A549 treated with dexamethasone at 1 μM for 4 hours (cell line): ENCODE measurements at places on chromosomes 3 and 15. TPM values are rescaled to one million over a fixed set of nuclear protein-coding genes. Genes with fewer than 3 reads are reported as not detected.

CLDN18 gene
- total RNA-seq: not detected in 5 replicates

RARRES1 gene
- 7.3 to 12.3 TPM (median 8.8 TPM) in 5 replicates for total RNA-seq

GREM1 gene
- 2.3 to 5.9 TPM (median 3.8 TPM) in 5 replicates for total RNA-seq

POLG gene
- total RNA-seq: 40.7 to 59.3 TPM (median 54.6 TPM) in 5 replicates

NTRK3 gene
- total RNA-seq: 16.4 to 27.2 TPM (median 22.9 TPM) in 5 replicates

IMPG2 gene
- 0.01 TPM in 3 of 5 replicates, not detected in the others for total RNA-seq

TMEM207 gene
- total RNA-seq: not detected in 5 replicates

USP13 gene
- total RNA-seq: 8.9 to 13.0 TPM (median 11.9 TPM) in 5 replicates

CISH gene
- 0.53 to 0.76 TPM (median 0.61 TPM) in 5 replicates for total RNA-seq

MYL3 gene
- 0.15 to 0.16 TPM in 2 of 5 replicates, not detected in the others for total RNA-seq

FAM107A gene
- total RNA-seq: 0.37 to 0.54 TPM (median 0.46 TPM) in 5 replicates

CCR1 gene
- total RNA-seq: not detected in 5 replicates

PXYLP1 gene
- total RNA-seq: 11.9 to 16.1 TPM (median 14.1 TPM) in 5 replicates

JMJD7 gene
- total RNA-seq: 2.8 to 3.3 TPM (median 3.1 TPM) in 5 replicates

FES gene
- total RNA-seq: 0.58 to 0.83 TPM (median 0.61 TPM) in 5 replicates

CNTN6 gene
- total RNA-seq: not detected in 5 replicates

FETUB gene
- total RNA-seq: 0.13 to 0.38 TPM (median 0.23 TPM) in 5 replicates

CCDC13 gene
- 0.39 to 0.61 TPM (median 0.50 TPM) in 5 replicates for total RNA-seq

STAC gene
- 1.7 to 2.3 TPM (median 2.1 TPM) in 5 replicates for total RNA-seq

SCAANT1 gene
- total RNA-seq: not detected in 5 replicates

MYH15 gene
- 0.11 to 0.25 TPM (median 0.12 TPM) in 5 replicates for total RNA-seq

THSD4 gene
- 21.1 to 32.4 TPM (median 29.6 TPM) in 5 replicates for total RNA-seq

SLC6A1 gene
- total RNA-seq: 0.07 TPM in 1 of 5 replicates, not detected in the others

GOLGA8O gene
- 0.27 to 0.57 TPM (median 0.38 TPM) in 5 replicates for total RNA-seq

DOCK3 gene
- total RNA-seq: 0.28 to 0.43 TPM (median 0.35 TPM) in 5 replicates

ALDH1A3 gene
- 16.7 to 26.3 TPM (median 22.4 TPM) in 5 replicates for total RNA-seq

LRRFIP2 gene
- 59.5 to 68.1 TPM (median 65.3 TPM) in 5 replicates for total RNA-seq

FAM174B gene
- total RNA-seq: 6.5 to 9.1 TPM (median 8.5 TPM) in 5 replicates

ZMAT3 gene
- total RNA-seq: 5.4 to 9.4 TPM (median 7.8 TPM) in 5 replicates

AGBL1 gene
- not detected in 5 replicates for total RNA-seq
